ENCODE measurements at places on chromosomes 1 and 21. TPM values are rescaled to one million over a fixed set of nuclear protein-coding genes. Genes with fewer than 3 reads are reported as not detected.

STX12 gene
- total RNA-seq = 20.8 TPM

ADORA1 gene
- not detected for total RNA-seq

C1QA gene
- not detected for total RNA-seq

IGSF5 gene
- total RNA-seq = not detected

OR2T2 gene
- total RNA-seq = not detected

SCP2 gene
- 67.9 TPM for total RNA-seq

CTBS gene
- total RNA-seq = 8.3 TPM

TTC39A gene
- total RNA-seq = 0.21 TPM
